ENCODE measurements at places on chromosomes 2 and 18. TPM values are rescaled to one million over a fixed set of nuclear protein-coding genes. Genes with fewer than 3 reads are reported as not detected.

Gene ZNF804A
- not detected for total RNA-seq

Gene RPRM
- not detected for total RNA-seq

Gene GAD1
- total RNA-seq = 1.3 TPM

Gene RAX
- not detected for total RNA-seq

Gene C18orf54
- 1.1 TPM for total RNA-seq

Gene APOB
- under 0.01 TPM for total RNA-seq

Measured in bronchial epithelial cell (primary cell).